ENCODE measurements at places on chromosomes 1 and 21.

- no peak for DNase-seq
These were observed 5.1 kb downstream of the APOBEC4 start for GRCh38 chr1:183648042-183648441.

- DNase-seq: no peak
These were observed 47.1 kb downstream of the UMODL1 start for GRCh38 chr21:42117967-42118780.

DNA sequence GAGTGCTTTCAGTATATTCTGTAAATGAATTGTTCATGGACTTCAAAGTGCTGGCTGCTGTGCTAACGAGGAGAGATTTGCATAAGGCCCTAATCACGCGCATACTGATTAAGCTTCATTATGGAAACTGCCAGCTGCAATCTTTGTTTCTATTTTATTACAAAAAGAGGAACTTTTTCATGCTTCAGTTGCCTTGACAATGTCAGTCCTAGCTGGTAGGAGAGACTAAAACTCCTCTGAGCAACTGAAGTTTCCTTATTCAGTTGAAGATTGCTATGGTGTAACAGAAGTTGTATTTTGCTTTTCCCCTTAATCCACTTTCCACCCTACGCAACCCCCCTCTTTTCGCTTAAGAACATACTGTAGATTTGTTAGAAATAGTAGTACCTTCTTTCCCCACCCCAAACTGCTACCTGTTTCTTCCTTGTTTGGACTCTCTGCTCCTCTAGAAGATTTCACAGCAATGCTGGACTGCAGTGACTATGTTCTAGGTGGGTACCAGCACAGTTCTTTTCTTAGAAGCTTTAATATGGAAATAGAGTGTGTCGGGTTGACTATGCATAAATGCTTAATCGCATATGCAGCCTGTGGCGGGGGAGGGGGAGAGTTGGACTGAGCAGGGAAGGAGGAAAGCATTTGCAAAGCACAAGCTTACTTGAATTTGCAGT lies 108.3 kb downstream of the POU2F1 start:
- DNase-seq: no peak

- DNase-seq: no peak
These were observed 96.6 kb downstream of the ASTN1 start for GRCh38 chr1:177067752-177068410.

- DNase-seq: no peak
These were observed 11.5 kb downstream of the RO60 start for GRCh38 chr1:193070942-193071341.

GRCh38 chr1:171280599-171280998 lies 32.3 kb downstream of the FMO1 start:
- no peak for DNase-seq

DNA sequence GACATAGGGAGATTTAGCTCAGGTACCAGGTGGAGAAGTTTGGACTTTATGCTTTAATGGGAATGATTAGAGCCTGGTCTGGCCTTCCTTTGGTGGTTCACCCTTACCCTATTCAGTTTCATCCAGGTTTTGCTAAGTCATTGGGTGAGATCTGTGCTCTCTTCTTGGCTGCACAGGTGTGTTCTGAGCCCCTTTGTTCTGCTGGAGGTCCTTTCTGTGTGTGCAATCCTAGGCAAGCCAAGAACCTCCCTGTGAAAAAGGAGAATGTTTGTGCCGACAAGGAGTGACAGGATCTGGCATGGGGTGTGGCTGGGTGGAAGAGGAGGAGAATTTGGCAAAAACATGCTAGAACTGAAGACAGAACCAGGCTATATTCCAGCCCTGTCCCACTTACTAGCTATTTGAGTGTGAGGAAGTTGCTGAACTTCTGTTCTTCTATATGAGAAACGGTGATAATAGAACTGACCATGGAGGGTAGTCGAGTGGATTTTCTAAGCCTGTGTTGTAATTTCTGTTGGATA lies 4.6 kb downstream of the GSTM5 start:
- no peak for DNase-seq

GRCh38 chr1:42777852-42778251 lies 6.9 kb upstream of the TMEM269 start:
- peak; percentile 77 for DNase-seq

GRCh38 chr1:197195100-197195499 lies 48.6 kb upstream of the ASPM start:
- DNase-seq: no peak

DNA sequence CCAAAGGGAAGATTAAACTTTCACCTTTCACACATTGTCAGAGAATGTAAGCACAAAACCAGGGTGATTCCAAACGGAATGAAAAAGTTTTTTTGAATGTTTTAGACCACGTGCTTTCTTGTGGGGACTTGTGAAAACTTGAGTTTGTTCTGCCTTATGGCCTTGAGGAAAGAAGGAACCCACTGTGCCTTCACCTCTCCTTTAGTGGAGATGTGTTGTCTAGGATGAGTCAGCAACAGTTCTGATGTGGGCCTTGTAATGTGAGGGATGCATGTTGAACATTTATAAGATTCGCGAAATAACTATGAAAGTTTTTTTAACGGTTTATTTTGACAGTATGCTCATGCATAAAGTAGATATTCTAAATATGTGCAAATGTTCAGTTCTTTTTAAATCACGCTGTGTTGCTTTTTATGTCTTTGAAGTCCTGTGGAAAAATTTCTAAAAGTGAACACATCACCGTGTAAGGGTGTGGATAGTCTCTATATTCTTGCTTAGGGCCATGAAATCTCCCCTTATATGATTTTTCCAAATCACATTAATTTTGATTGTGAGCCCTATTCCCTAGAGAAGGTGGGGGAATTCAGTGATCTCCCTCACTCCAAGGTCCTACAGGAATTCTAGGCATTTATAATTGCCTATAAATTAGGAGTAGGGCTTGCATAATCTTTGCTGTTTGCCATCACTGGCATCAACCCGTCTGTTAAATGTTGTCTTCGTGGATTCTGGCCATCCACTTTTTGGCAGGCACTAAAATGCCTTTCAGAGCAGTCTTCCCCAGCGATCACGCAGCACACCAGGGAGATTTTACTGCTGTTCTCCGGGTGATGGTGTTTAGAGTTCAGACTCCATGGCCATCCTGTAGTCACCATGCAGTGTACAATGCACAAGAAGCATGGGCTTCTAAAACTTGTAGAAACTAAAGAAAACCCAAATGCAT lies 47.4 kb downstream of the PLA2G4A start:
- DNase-seq: no peak

All from HuH-7 (cell line).